HT1080 (cell line): ENCODE measurements at places on chromosomes 2 and 18.

- DNase-seq = no peak
Measured at GRCh38 chr2:18406219-18406618, 154.2 kb downstream of the RDH14 start.

DNA sequence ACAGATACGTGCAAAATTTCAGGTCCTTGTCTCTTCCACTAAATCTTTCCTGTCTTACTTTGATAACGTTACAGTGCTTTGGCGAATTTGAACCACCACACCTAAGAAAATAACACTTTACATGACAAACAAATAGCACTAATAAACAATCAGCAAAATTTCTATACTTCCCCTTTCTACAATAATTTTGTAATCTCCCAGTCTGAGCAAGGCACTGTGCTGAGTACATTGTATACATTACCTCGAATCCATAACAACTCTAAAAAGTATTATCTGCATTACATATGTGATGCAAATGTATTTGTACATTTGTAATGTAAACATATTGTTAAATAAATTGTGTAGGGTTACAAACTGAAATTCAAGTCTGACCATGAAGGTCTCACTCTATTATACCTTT lies 49.9 kb downstream of the RTN4 start:
- no peak for DNase-seq

GRCh38 chr18:68083131-68083530 lies 566.6 kb upstream of the DSEL start:
- DNase-seq = no peak

GRCh38 chr2:145040433-145040832 lies 520.5 kb upstream of the ZEB2 start:
- DNase-seq = no peak

DNA sequence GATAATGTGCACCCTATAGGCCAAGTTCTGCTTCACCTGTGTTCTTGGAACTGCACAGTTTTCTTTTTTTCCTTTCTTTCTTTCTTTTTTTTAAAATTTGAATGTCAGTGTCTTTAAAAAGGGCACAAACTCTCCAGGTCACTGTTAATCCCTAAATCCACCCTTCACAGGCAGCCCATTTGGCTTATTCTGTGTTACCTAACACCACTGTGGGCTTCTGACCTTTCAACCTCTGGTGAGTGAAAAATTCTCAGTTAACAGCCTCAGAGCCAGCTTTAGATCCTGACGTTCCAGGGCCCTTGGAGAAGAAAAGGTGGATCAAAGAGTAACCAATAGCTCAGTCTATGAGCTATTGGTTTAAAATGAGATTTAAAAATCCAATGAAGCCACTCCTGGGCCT lies 6.8 kb upstream of the CETN1 start:
- no peak for DNase-seq

- no peak for DNase-seq
Measured at GRCh38 chr18:5429681-5430080, 114.1 kb downstream of the EPB41L3 start.

DNA sequence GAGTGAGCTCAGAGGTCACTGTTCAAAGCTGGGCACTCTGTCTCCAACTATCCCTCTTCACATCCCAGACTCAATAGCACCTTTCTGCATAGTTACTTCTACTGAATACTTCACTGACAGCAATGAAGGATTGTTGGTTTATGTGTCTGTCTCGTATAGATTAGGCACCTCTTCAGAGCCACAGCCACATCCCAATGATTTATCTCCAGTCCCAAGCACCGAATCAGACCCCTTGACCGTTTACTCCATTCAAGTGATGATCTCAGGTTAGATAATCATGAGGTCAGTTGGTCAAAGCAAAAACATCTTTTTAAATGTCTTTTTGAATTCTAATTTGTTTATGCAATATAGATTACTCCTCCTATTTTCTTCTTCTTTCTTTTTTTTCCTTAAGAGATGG lies 14.7 kb downstream of the NEDD4L start:
- peak; percentile 46 for DNase-seq

- no peak for DNase-seq
Measured at GRCh38 chr2:28726177-28726576, 25.5 kb upstream of the PPP1CB start.

DNA sequence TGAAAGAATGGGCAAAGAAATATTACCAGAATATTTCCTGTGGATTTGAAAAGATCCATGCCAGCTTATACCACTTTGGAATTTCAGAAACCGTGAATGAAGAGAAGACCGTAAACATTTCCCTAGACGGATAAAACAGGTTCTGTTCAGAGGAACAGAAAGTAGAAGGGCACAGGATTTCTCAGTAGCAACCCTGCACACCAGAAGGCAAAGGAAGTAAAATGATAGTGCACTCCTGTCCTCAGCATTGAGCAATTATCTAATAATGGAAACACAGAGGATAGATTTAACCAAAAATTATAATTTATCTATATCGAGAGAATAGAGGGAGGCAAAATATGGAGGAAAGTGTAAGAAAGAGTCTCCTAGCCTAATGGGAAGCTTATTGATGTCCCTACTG lies 87.0 kb upstream of the ITGA6 start:
- DNase-seq = peak; percentile 29

GRCh38 chr18:71995904-71996465 lies 548.2 kb downstream of the CBLN2 start:
- DNase-seq = no peak

DNA sequence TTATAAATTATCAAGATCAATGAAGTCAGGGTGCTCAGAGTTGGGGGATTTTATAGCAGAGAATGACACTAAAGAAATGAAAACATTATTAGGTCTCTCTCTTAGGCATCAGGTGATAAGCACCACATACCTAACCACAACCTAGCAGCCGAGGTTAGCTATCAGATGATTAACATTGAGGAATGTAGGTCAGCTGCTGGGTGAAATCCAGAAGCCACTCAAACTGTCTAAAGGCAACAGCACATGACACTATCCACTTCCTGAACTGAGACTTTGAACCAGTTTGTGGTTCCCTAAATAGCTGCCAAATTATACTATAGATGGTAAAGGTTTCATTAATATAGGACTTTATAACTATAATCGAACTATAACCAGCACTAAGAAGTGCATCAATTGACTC lies 4.7 kb downstream of the EPG5 start:
- peak; percentile 85 for DNase-seq

DNA sequence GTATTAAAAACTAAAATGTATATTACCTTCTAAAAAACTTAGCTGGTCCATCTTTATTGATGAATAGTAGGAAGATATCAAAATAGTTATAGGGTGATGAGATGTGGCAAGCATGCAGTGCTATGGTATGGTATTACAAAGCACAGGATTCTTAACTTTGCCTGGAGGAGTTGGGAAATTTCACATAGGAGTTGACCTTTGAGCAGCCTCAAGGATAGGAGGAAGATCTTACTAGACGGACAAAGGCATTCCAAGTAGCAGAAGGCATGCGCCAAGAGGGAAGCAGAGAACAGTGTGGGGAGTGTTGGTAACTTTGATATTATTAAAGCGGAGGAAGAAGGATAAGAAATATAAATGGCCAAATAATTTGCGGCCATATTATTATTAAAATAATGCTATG lies 60.0 kb downstream of the TTC21B start:
- DNase-seq = no peak

DNA sequence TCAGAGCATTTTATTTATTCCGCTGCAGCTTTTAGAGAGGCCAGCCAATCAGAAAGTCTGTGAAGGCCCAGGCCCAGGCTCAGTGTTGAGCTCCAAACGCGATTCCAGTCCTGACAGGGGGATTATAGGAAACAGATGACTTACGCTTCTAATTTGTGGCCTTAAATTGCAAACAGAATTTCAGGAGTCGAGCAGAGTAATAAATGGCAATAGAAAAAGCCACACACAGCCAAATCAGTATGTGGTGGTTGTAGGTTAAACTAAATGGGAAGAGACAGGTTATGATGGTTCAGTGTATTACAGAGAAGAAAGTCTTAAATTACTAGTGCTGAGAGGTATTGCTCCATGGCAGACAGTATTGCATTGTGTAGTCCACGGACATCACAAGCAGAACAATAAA lies 131.0 kb upstream of the ZEB2 start:
- DNase-seq = no peak

DNA sequence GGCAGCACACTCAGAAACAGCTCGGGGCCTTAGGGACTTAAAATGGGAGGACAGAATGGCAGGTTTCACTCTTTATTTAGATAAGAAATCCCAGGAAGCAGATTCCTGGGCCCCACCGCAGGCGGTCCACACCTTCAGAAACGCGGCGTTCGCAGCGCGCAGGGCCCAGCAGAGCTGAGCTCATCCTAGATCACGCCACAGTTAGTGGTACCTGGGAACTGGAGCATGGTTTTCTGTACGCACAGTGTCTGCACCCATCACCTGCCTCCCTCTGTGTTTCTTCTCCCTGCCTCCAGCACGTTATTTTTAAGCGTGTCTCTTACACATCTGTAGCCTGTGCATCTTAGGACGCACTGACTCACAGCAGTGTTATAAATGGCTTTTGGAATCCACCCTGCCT lies 242.1 kb downstream of the ALPK2 start:
- no peak for DNase-seq

DNA sequence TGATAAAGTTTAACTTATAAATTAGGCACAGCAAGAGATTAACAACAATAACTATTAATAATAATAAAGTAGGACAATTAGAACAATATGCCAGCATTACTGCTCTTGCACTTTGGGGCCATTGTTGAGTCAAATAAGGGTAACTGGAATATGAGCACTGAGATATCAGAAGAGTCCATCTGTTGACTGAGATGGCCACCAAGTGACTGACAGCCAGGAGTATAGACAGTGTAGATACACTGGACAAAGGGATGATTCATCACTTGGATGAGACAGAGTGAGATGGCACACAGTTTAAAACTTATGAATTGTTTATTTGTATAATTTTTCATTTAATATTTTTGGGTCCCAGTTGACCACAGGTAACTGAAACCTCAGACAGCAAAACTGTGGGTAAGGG lies 20.0 kb downstream of the NAB1 start:
- peak; percentile 13 for DNase-seq

- DNase-seq = no peak
Measured at GRCh38 chr2:205034034-205034433, 488.8 kb downstream of the PARD3B start.

DNA sequence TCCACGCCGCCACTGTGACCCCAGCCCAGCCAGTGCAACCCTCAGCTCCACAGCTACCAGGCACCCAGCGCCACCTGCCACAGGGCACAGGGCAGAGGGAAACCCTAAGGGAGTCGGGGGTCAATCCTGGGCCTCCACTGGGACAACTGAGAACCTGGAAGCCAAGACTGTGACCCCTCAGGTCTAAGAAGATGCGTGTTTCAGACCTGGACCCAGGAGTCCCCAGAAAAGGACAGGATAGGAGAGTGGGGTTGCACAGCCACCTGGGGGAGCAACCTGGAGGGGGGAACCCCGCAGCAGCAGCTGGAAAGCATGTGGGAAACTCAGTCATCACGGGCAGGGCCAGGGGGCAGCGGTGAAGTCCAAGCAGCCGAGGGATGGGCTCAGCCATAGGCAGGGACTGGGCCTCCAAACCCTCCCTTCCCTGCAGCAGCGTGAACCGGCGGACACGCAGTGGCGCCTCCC lies 4.1 kb downstream of the ESPNL start:
- DNase-seq = no peak

GRCh38 chr18:2237706-2238105 lies 333.6 kb downstream of the METTL4 start:
- no peak for DNase-seq

GRCh38 chr2:85613717-85614515 lies 2.0 kb upstream of the C2orf68 start:
- DNase-seq = no peak

GRCh38 chr2:70141902-70142589 lies 48.8 kb downstream of the C2orf42 start:
- DNase-seq = no peak

DNA sequence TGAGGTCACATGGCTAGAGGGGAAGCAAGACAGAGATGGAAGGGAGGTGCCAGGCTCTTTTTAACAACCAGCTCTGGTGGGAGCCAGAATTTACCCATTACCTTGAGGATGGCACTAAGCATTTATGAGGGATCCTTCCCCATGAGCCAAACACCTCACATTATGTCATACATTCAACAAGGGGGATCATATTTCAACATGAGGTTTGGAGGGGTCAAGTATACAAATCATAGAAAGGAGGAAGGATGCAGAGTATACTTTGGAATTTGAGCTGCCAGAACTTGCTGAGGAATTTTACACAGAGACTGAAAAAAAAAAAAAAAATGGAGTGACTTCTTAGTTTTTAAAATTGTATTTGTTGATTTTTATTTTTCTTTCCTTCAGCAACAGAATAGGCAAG lies 891.4 kb downstream of the CCDC85A start:
- DNase-seq = peak; percentile 34

DNA sequence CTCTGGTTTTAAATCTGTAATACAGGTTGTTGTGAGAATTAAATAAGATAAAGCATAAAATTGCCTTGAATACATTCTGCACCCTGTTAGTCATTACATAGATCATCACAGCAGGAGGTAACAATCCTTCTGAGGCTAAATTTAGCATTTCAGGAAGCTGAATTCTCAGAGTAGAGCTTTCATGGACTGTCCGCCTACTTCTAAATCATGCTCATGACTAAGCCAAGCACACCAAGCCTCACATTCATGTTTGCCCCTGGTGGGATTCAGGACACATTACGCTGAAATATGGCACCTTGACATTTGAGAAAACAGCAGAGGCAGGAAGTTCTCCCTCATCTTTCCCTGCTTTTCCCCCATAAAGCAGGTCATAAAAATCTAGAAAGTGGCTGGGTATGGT lies 16.6 kb upstream of the PIK3C3 start:
- peak; percentile 90 for DNase-seq

GRCh38 chr2:199195927-199196502 lies 261.7 kb downstream of the SATB2 start:
- no peak for DNase-seq

DNA sequence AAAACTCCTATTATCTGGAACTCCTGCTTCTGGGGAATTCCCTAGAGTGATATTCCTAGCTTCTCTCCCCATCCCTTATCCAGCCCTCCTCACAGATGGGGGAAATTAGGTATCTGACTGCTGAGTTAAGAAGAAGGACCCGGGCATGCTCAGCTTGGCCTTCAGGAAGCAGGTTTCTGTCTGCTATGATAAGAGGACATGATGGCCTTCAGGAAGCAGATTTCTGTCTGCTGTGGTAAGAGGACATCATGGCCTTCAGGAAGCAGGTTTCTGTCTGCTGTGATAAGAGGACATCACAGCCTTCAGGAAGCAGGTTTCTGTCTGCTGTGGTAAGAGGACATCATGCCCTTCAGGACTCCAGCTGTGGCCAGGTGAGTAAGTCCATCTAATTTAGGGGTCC lies 65.2 kb downstream of the PLEKHM3 start:
- no peak for DNase-seq

DNA sequence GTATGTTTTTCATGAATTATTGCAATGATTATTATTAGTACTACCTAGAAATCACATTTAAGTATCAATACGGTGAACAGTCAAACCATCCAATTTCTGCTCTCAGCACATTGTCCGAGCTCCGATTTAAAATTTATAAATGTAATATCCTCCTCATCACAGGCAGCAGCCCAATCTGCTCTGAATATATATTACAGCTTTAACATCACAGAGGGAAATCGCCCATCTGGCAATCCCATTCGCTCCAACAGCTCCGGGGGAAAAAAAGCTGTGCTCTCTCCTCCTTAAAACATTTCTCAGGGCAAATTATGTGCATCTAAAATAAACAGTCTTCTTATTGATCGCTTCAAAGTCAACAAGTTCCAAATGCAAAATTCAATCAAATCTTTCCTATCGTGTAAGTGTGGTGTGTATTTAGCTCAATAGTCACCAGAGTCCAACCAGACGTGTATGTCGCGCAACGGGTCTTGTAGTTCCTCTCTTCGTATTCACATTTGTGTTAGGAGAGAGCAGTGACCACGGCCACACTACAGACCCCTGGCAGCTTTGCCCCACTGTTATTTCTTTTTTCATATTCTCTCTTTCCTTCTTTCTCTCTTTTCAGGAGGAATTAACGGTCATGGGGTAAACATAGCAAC lies 2.4 kb downstream of the FIGN start:
- peak; percentile 23 for DNase-seq
